ENCODE measurements at places on chromosomes 12 and 14.

DNA sequence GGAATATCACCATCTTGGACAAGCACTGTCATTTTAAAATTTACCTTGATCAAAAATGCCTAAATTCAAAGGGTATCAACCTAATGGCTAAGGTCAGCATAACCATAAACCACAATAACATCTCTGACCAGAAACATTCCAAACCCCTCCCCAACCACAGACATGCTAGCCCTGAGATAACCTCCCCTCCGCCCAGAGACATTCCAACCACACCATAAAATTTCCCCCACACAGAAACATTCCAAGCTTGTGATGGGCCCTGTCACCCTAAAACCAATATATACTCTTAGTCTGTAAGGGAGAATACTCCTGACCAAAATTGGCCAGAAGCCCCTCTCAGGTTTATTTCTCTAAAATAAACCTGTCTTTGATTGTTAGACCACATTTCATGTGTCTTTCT lies 17.7 kb downstream of the EPYC start:
- no peak for DNase-seq

DNA sequence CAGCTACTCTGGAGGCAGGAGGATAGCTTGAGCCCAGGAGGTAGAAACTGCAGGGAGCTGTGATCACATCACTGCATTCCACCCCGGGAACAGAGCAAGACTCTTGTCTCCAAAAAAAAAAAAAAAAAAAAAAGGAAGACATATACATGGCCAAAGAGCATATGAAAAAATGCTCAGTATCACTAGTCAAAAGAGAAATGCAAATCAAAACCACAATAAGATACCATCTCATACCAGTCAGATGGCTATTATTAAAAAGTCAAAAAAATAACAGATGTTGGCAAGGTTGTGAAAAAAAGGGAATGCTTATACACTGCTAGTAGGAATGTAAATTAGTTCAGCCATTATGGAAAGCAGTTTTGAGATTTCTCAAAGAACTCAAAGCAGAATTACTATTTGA lies 174.8 kb upstream of the ATF7IP start:
- DNase-seq = no peak

DNA sequence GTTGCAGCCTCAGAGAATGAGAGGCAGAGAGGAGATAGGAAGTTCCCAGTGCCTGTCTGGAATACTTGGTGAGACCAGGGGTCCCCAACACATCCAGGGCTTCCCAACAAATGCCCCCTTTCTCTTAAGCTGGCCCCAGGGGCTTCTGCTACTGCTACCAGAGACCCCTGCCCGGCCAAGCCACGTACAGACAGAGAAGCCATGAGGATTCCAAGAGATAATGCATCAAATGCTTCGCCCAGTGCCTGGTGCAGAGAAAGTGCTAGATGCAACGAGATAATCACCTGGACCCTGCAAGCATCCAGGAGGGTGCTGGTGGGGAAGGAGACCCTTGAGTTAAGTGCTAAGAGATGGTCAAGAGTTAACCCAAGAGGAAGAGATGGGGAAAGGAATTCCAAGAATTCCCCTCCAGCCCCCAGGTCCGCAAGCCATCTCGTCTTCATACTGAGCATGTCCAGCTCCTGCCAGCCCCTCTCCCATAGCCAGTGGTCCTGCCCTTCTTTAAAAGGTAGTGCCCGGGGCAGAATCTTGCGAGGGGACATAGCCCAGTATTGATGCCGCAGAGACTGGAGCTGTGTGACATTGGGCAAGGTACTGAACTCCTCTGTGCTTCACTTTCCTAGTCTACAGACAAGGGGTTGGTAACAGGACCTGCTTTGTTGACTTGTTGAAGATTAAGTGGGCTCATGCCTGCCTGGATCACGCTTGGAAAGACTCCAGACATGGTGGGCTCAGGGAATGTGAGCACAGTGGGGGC lies 103.3 kb downstream of the CALM1 start:
- no peak for DNase-seq

DNA sequence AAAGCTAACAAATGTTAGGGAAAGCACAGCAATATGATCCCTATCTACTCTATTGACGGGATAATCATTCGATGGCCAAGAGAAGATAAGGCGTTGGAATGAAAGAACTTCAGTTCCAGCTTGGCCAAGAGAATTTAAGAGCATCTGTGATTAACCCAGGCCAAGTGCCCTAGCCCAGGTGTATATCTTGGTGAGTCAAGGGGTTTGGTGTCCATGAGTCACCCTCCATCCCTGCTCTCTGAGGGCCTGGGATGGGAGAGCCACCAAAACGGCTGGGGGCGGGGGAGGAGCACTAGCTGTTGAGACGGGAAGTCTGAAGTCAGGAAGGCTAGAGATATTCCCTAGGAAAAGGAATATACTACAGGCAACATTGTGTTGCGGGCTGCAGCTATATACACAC lies 13.0 kb downstream of the TBPL2 start:
- DNase-seq = no peak

DNA sequence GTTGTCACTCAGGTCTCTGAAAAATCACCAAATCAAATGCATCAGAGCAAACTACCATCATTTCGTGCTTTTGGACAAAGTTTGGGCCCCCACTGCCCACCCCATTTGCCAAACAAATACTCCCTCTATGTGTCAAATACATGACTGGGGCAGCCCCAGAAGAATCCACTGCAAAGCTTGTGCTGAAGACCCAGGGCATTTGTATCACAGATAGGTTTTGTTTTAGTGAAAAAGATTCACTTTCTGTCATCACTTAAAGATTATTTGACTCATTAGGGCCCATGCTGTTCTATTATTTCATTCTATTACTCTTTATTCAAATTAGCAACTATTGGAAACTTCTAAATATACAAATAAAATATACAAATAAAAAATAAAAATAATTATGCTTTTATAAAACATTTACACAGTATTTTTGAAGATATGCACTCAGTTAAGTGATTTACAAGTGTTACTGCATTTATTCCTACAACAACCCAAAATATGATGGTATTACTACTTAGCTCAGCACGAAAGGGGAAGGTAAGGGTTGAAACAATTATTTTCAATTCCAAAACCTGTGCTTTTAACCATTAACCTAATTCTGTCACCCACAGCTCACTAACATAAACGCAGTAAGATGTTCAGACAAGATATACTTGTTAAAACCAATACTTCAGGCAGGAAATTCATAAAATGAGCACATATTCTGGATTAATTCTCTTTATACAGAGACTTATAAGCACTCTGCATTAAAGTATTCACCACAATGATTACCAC lies 36.5 kb downstream of the LRIG3 start:
- no peak for DNase-seq

GRCh38 chr14:67618617-67619063 lies 1.1 kb upstream of the ARG2 start:
- DNase-seq = no peak

- DNase-seq = no peak
These were observed 44.1 kb upstream of the PZP start for GRCh38 chr12:9252256-9252655.

DNA sequence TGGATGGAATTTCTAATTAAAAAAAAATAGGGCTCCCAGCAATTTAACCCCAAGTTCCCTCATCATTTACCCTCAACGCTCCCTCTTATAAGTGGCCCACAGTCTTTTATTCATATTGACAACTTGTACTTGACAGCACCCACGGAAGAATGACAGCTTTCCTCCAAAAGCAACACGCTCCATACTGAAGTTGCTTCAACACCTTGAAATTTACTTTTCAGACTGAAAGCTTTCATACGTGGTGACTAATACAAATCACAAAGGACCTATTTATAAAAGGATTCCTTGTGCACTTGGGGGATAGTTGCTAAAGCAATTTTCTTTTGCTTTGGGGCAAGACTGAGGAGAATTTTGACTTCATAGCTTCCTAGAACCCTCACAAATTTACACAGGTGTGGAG lies 1629.4 kb upstream of the SEL1L start:
- no peak for DNase-seq
